ENCODE measurements at places on chromosomes 5 and 9. TPM values are rescaled to one million over a fixed set of nuclear protein-coding genes. Genes with fewer than 3 reads are reported as not detected.

The STING1 gene
- 67.4 TPM for total RNA-seq

The FCHO2 gene
- total RNA-seq, result 0.34 TPM

The ITK gene
- total RNA-seq, result 254 TPM

DNA sequence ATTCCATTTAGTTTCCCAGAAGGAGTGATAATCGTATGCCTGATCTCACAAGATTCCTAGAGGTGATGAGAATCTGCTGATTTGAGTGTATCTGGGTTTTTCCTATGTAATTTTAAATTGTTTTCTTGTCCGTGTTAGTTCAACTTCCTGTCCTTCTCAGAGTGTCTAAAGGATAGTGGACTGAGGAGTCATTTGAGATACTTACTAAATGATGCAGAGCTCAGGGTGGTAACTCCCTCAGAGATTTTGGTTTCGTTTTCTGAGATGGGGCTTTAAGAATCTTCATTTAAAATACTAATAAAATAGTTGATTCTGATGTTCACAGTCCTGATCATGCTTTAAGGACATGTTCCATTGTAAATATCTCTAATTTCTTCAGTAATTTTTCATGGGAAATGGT is 30.3 kb downstream of the MELK start:
- H3K4me3 ChIP-seq, result no peak overlapping the region
- no peak for DNase-seq
- peak overlapping the region; percentile 10 for H3K27ac ChIP-seq

The ARID3C gene
- 0.34 TPM for total RNA-seq

The SLC6A19 gene
- not detected for total RNA-seq

DNA sequence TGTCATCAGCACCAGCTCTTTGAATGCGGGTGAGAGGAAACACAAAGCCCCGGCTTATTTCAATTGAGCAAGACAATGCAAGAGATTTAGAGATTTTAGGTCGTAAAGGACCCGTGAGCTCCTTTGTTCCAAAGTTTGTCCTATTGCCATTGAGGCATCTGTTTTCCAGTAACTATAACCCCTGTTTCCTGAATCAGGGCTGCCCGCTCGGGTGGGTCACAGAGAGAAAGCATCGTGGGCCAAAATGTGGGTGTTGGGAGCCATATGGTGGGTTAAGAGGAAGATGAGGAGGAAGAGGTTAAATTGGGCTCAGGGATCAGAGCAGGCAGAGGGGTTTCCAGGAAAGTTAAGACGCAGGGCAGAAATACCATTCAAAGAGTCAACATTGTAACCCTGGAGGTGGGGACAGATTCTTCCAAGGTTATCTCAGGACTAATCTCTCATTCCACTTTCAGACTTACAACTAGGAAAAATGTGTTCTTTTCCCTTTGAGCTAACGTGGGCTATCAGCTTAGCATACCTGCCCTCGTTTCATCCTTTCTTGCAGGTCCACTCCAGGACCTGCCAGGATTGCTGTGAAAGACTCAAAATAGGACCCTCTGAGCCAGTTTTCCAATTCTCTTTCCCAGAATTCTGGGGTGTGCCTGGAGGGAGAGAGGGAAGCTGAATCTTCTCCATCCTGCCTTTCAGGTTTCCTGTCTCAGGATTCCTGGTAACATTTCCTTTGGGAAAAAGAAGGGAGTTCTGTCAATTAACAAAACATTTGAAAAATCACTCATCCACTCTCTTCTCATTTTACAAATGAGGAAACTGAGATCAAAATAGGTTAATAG is 95.5 kb upstream of the TAF11L2 start:
- no peaks in the 10 kb centered on the region for H3K4me1 ChIP-seq
- H3K27me3 ChIP-seq, result no peaks in the 10 kb centered on the region
- H3K4me3 ChIP-seq, result no peak overlapping the region
- H3K36me3 ChIP-seq, result no peaks in the 10 kb centered on the region
- DNase-seq, result no peak
